Stimulated activated naive CD8-positive, alpha-beta T cell treated with anti-CD3 and anti-CD28 coated beads, Interleukin-15, Interleukin-2, amounts not matched to agents 100 U/mL and 50 U/mL, for 24 hours (primary cell): ENCODE measurements at places on chromosomes 6 and 20.

GRCh38 chr6:77463861-77464494, 687 bp upstream of the HTR1B start:
- no peak for DNase-seq

DNA sequence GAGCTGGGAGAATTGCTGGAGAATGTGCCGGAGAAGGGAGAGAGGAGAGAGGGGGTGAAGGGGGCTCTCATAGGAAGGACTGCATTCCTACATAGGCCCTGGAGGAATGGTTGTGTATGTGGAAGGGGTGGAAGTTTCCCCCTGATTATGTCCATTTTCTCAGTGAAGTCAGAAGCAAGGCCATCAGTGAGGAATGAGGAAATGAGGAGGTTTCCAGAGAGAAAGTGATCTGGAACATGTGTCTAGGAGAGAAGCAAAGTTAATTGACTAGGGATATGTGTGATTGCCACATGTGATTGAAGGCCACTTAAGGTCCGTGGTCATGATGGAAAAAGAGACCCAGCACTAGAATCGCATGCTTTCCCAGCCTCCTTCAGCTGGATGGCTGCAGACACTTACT, 42.3 kb downstream of the TBPL1 start:
- no peak for DNase-seq

DNA sequence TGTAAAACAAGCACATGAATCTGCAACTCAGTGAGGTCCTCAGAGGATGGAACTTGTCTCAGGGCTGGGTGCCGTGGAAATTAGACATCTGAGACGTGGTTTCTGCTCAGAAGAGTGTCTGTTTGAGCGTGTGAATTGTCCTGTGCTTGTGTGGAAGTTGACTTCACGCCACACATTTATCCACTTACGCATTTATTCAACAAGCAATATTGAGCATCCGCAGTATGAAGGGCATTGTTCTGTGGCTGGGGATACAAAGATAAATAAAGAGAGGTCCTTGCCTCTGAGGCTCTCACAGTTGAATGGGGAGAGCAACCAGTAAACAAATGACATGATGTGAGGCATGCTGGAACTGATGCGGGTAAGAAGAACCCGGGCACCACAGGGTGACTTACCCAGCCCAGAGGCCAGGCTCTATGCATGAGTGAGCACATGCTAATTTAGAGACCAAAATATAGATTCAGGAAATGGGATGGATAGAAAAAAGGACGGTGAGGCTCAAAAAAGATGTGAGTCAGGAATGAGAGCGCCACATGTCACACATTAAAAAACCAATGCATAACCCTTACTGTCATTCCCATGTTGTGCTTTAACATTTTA, 60.4 kb downstream of the SOBP start:
- DNase-seq = no peak

DNA sequence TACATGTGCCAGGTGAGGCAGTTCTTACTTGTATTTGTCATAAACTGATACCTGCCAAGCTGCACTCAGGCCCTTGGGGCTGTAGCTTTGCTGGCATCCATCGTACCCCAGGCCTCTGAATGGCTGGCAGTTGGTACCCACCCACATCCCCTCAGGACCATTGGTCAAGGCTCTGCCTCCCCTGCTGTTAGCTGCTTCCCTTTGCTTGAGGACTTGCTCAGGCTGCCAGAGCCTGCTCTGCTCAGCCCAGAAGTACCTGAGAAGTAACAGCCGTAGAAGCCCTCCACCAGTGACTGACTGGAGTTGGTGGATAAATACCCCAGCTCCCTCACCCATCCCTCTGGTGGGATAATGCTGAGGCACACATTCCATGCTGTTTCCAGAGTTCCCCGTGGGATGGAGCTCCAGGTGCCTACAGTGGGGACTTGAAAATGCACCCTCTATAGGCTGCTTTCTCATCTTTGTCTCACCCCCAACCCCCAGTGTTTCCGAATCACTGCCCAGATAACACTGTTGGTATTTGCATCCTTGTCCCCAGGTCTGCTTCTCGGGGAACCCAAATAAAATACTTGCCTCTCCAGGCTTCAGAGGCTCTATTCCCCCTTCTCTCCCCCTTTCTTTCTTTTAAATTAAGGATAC, 7.3 kb downstream of the EBF4 start:
- no peak for DNase-seq

- DNase-seq = no peak
These were observed 29.3 kb downstream of the PYGB start for GRCh38 chr20:25277051-25277801.

DNA sequence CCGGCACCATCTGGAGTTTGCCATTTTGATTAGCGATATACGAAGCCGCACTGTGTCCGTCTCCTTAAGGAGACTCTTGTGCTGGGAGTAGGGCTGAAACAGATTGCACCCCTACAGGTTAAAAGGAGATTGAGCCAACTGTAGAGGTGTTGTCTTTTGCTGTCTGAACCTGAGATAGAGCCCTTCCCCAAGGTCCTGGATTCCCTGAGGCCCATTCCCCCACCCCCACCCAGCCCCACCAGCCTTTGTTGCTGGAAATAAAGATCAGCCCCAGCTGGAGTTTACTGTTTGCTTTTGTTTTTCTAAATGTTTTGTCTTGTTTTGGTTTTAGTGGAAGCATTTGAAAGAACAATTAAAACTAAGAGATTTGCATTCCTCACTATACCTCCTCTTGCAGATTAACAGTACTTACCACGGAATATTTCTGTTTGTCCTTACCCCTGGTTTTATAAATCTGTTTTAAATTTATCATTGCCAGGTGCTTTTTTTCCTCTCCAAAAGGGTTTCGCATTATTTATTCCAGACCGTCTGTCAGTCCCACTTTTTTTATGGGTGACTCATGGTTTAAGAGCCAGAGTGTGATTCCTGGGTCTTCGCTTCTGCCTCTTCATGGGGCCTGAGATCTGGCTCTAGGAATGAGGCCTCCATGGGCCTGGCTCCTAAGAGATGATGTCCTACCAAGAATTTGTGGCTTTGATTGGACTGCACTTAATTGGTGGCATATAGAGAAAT, 169.2 kb downstream of the DTNBP1 start:
- DNase-seq = no peak

- peak; percentile 7 for DNase-seq
These were observed 98.0 kb downstream of the SNAP25 start for GRCh38 chr20:10316582-10316981.

- DNase-seq = no peak
These were observed 295.1 kb downstream of the ALDH8A1 start for GRCh38 chr6:134654751-134655150.

- DNase-seq = no peak
These were observed 17.1 kb upstream of the ASF1A start for GRCh38 chr6:118876814-118877213.

GRCh38 chr20:13158369-13158768, 62.7 kb upstream of the ISM1 start:
- no peak for DNase-seq

- peak; percentile 80 for DNase-seq
These were observed 51.3 kb downstream of the PTPN1 start for GRCh38 chr20:50561379-50562078.

- DNase-seq = no peak
These were observed 56.4 kb downstream of the CDH4 start for GRCh38 chr20:61308477-61308774.

- no peak for DNase-seq
These were observed 49.7 kb downstream of the RBM38 start for GRCh38 chr20:57440678-57441509.

GRCh38 chr6:144710207-144710606, 425.1 kb downstream of the UTRN start:
- DNase-seq = no peak

GRCh38 chr6:152118678-152119077, 311.2 kb downstream of the ESR1 start:
- no peak for DNase-seq

GRCh38 chr20:54132612-54133433, 41.0 kb downstream of the CYP24A1 start:
- no peak for DNase-seq

- peak; percentile 75 for DNase-seq
These were observed 19.0 kb downstream of the PACSIN1 start for GRCh38 chr6:34484899-34485298.

DNA sequence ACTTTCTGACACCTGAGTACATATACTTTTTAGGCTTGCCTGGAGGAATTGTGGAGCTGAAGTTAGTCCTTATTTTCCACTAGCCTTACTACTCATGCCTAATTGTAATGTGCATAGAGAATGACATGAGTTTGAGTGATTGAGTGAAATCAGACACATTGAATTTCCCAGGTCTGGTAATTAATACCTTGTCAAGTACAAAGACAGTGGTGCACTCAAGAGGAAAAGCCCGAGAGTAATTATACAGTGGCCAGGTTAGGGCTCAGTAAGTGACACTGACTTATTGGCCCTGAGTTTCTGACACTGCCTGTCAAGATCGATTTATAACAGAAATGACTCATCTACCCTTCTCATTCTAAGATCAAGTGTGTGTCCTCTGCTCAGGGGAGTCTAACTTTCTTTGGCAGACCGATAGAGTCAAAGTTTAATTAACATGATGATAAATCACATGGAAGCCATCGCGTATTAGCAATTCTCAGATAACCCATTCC, 288.3 kb downstream of the TPBG start:
- DNase-seq = no peak

DNA sequence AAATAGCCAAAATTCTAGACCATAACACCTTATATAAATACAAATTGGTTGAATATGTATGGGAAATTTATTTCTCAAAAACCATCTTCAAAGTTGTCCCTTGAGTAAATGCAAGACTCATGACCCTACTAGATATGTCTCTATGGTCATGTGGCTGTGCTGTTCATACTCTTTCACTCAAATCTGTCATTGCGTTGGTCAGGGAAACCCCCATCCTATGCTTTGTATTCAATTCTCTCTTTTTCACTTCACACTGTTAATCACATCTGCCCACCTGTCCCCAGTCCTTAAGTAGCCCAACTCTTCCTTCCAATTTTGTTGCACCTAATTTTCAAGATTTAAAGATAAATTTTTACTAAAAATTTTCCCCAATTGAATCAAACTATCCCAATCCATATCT, 51.0 kb downstream of the RPS12 start:
- DNase-seq = no peak

DNA sequence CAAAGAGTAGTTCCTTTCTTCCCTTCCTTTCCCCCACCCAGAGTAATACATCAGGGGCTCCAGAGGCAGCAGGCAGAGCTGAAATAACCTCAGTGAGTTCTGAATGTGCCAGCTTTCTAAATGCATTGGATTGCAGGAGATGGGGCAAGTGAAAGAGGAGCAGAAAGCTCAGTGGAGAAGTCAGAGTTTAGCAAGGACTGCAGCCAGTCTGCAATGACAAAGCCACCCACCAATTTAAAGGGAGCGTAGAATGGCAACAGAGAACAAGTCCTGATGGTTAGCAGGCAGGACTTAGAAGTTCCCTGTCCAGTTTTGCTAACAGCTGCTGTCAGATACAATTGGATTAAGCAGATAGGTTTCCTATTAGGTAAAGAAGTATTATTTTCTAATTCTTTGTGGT, 203.4 kb upstream of the RIN2 start:
- no peak for DNase-seq

DNA sequence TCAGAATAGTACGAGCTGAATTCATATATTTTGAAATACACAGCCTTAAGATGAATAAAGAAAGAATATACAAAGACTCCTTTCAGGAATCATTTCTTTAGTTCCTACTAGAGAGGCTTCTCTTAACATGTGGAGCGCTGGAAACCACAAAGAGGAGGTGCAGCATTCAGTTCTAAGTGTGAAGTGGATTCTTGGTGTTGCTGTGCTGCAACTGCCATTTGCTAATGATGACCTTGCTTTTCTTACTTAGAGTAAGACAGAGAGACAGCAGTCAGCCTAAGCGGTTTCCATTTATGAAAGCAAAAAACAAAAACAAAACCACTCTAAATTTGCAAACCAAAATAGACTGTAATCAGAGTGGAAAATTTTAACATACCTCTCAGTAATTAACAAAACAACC, 629.0 kb downstream of the EPHA7 start:
- DNase-seq = no peak
